Occipital lobe (tissue), 3 donors: ENCODE measurements at places on chromosomes 1 and 21. TPM values are rescaled to one million over a fixed set of nuclear protein-coding genes. Genes with fewer than 3 reads are reported as not detected.

DNA sequence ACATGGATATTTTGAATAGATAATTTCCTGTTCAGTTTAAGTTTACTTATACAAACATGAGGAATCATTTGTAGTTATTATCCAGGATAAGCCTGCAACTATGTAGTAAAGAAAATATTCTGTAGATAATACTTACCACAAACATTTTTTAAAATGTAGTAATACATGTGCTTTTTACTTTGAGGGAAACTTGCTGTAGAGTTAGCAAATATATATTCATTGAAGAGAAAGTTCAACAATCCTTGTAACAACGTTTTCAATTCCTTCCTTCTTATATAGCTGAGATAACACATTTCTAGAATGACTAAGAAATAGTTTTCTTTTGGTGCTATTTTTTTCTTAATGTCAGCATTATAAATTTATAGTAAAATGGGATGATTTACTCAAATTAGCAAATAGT, 664.6 kb upstream of the ADAMTS5 start:
- DNase-seq, result no peak

DNA sequence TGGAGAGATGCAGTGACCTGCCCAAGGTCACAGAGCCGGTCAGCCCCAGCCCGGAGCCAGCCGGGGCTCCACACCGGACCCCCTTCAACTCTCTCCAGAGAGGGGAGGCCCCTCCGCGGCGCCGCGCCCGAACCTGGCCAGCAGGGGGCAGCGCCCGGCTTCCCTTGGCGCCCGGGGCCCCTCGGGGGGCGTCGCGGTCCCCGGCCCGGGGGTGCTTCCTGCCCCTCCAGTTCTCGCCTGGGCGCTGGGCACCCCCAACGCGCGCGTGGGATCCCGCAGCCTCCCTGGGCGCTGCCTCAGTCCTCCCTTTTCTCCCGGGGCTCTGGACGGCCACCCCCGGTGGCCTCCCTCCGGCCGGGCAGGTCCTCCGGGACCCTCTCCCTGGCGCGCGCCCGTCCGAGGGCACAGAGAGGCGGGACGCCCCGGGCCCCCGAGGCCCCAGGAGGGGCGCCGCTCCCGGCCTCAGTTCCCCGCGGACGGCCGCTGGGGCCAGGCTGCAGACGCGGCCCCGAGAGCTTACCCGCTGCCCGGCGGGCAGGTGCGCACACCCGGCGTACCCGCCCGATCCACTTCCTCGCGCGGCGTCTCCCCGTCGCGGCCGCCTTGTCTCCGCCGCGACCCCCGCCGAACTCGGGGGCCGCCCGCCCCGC, 406 bp downstream of the HTR1D start:
- DNase-seq, result no peak

DNA sequence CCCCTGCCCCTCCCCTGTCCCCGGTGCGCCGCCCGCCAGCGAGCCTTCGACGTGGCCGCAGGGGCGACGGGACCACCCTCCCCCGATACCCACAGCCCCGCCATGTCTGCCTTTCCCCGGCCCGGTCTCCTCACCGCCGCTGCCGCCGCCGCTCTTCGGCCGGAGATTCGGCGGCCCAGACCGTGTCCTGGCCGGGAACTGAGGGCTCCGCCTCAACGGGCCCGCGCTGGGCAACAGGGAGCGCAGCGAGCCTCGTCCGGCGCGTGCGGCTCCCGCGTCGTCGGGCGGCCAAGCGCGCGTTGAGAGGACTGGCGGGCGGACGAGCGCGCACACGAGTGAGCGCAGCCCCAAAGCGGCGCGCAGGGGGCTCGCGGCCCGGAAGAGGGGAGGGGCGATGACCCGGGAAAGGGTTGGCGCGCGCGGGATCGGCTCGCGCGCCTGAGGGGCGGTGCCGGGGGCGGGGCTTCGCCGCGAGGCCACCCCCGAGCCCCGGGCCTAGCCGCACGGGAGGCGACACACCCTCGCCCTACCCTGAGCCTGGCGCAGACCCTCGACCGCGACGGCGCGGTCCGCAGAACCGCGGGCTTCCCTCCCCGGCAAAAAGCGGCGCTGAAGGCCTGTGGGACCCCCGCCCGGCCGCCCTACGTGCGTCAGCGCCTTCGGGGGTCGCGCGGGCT, at the start of gene BTG3:
Gene BTG3 (minus strand): TSS at position 337 of the 677 bp plus-strand sequence. CDS start 3,757 bp downstream, outside the sequence.
- DNase-seq, result peak; percentile 40

DNA sequence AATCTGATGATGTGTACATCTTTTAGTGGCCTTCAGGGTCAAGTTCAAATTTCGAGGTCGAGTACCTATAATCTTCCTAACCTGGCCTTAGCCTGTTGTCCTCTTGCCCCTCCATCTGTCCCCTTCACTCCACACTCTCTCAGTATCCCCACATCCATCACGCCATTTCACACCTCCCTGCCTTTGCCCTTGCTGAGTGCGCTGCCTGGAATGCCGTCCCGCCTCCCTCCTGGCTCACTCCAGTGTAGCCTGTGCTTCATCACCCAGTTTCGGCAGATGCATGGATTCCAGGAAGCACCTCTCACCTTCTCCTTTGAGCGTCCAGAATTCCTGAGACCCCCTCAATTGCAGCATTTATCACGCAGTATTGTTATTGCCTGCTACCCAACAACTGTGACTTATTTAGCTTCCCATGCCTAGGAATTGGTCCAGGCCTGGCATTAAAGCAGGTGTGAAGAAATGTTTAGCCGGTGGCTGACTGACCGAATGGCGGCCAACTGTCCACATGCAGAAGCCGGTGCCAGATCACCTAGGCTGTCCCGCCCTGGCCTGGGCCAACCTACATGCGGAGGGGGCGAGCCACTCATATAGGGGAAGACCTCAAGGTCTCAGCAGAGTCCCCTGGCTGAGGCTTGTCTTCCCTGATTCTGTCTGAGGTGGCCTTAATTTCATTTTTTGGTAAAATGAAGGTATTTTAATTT, 34.5 kb downstream of the MYOM3 start:
- DNase-seq, result no peak

DNA sequence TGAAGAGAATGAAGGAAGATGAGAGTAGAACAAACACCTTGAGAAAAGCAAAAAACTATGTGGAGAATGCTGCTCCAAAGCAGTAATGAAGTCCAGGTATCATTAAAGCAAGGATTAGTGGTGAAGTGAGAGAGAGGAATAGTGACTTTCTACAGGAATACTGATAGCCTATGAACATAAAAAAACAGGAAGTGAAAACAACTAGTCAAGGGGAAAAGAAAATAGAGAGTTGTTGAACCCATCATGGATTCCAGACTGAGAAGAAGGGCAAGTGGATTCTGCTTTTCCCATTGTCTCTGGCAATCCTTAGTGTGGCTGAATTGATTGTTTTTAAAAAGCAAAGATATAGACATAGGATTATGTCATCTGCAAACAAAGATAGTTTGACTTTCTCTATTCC, 119.9 kb upstream of the LHX8 start:
- DNase-seq, result no peak

GRCh38 chr21:36773117-36773516, 74.2 kb downstream of the SIM2 start:
- DNase-seq, result no peak

- DNase-seq, result no peak
Observed at GRCh38 chr1:202462342-202463076, 114.0 kb downstream of the PPP1R12B start.

GRCh38 chr1:151494741-151495281, 16.4 kb upstream of the CGN start:
- peak; percentile 5 for DNase-seq

ST6GALNAC5 gene
- 35.9 TPM for total RNA-seq

HSD11B1 gene
- not detected for total RNA-seq

DNA sequence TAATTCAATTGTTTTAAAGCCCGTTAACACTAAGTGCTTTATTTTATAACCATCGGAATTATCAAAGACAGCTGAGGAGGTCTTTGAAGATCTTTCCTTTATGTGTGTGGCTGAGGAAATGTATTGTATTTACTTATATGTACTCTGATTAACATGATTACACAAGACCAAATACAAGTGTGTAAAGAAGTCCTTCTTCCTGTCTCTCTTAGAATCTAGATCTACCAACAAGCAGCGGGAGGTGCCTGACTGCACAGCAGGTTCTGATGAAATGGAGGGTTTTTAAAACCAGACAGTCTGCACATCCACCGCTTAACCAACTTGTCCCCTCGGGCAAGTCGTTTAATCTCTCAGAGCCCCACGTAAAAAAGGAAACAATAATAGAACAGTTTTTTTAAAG, 240.5 kb upstream of the MAP1LC3C start:
- no peak for DNase-seq

GRCh38 chr1:94246692-94247137, 9.3 kb upstream of the ARHGAP29 start:
- DNase-seq, result no peak

DNA sequence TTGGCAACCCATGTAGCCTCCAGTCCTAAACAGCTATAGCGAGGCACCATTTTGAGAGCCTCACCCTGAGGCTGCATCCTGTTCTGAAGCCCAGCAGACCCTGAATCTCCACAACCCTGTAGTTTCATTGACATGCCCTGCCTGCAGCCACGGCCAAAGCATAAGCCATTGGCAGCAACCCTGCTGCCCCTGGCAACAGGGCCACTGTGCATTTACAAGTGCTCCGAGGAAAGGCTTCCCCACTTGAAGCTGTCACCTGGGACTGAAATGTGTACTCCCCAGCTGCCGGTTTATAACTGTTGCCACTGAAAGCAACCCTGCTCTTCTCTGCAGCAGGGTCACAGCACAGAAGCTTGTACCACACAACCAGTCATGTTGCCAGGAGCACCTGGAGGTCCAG, 124.2 kb upstream of the OLFM3 start:
- no peak for DNase-seq
